ENCODE measurements at places on chromosomes 6 and 20.
A peak's percentile ranks its signal among the peaks of the same experiment; 100 is the strongest.

DNA sequence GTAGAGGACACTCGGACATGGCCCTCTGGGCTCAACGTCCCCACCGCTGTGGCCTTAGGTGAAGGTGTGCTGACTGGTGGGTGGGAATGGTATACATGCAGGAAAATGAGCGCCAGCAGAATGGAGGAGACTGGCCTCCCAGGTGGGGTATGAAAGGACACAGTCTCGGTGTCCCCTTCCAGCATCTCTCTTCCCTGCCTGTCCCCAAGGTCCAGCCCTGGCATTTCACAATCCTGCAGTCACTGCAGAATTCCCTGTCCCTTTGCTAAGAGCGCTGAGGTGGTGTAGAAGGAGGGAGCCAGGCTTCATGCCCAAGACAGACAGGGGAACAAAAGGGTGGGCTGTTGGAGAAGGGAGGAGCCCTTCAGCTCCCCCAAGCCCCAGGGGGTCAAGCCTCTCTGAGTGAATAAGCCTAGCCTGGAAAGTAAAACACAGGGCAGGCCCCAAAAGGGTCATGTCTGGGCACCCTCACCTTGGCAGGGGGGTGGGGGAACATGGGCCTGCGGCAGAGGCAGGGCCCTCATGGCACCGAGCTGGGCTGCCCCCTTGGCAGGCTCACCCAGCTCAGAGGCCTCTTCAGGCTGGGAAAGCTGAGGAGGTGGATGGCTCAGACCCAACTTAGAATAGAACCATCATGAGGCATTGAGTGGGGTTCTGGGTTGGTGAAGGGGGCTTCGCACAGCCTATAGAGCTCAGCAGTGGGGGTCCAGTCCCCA, 23.9 kb downstream of the TFEB start:
- H3K4me3 ChIP-seq: no peak overlapping the region
- H3K27ac ChIP-seq: no peak overlapping the region
- peaks cover 31% of the 10 kb centered on the region for H3K4me1 ChIP-seq
- H3K36me3 ChIP-seq: no peaks in the 10 kb centered on the region
- no peak for DNase-seq

DNA sequence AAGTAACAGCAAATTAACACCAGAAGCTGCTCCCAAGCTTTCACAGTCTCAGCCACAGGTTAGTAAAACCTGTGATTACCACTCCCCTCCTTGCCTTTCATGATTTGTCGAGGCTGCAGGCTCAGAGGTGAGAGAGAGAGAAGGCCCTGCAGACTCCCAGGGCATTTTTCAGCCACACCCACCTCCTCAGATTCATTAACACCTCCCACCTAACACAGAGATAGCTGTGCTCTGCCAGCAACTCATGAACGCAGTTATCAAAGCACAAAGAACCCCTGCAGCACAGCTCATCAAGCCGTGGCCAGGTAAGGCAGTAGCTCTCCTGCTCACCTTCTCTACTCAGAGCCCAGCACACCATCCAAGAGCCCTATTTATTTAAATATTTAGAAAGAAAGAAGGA, 27.1 kb downstream of the F13A1 start:
- H3K36me3 ChIP-seq: no peaks in the 10 kb centered on the region
- no peak overlapping the region for H3K4me3 ChIP-seq
- no peak for DNase-seq
- H3K4me1 ChIP-seq: no peaks in the 10 kb centered on the region

DNA sequence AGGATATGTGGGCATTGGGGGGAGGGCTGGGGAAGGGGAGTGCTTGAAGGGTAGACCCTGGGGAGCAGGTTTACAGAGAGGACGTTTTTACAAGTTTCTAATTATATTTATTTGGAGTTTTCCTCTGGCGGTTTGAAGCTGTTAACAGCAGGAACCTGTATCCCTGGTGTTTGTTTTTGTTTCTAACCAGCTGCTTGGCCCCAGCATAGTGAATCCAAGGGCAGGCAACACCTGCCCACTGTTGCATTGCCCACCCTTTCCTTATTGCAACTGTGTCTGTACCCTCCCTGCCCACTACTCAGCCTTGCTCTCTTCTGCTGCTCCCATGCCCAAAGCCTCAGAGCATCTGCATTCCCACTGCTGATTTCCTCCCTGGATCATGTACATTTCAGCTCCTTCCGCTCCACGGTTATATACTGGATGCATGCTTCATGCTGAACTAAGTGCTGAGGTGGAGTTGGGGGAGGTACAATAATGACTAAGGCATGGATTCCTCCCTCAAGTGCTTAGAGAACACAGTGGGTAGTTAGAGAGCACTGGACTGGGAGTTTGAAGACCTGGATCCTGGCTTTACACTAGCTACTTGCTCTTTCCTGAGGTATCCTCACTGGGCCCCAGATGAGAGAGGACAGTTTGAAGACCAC, 6.0 kb downstream of the SCUBE3 start:
- no peak for DNase-seq
- H3K36me3 ChIP-seq: no peaks in the 10 kb centered on the region
- peaks cover 58% of the 10 kb centered on the region for H3K27me3 ChIP-seq
- no peak overlapping the region for H3K4me3 ChIP-seq
- H3K27ac ChIP-seq: no peak overlapping the region

GRCh38 chr6:120960761-120961160, 373.5 kb downstream of the TBC1D32 start:
- no peak overlapping the region for H3K27ac ChIP-seq
- H3K4me1 ChIP-seq: no peaks in the 10 kb centered on the region
- DNase-seq: no peak
- no peak overlapping the region for H3K4me3 ChIP-seq

DNA sequence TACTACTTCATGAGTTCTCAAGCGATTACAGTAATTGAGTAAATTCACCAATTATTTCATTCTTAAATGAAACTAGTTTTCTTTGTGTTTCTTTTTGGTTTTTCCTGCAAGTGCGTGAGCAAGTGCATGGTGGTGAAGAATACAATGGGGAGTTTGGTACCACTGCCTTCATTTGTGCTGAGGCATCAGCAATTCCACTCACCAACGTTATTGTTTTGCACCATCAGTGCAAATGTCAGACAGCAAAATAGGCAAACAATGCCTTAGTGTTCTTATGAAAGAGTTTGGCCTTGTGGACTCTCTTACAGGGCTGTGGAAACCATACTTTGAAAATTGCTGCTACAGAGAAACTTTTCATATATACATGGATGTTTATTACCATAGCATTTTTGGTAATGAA, 8.2 kb downstream of the CDH26 start:
- no peak overlapping the region for H3K27ac ChIP-seq
- H3K36me3 ChIP-seq: no peaks in the 10 kb centered on the region
- H3K4me1 ChIP-seq: peaks cover 13% of the 10 kb centered on the region
- H3K4me3 ChIP-seq: no peak overlapping the region
- DNase-seq: no peak

DNA sequence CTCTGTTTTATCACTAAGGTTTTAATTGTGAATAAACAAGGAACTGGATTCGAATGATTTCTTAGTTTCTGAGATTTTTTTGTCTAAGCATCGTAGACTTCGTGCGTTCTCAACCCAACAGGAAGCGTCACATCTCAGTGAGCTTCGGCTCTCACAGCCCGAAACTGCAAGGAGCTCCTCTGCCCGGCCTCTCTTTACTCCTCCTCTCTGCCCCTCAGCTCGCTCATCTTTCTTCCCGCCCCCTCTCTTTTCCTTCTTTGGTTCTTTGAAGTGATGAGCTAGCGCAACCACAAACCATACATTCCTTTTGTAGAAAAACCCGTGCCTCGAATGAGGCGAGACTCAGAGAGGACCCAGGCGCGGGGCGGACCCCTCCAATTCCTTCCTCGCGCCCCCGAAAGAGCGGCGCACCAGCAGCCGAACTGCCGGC, 480 bp upstream of the NT5E start:
- peaks cover 61% of the 10 kb centered on the region for H3K4me1 ChIP-seq
- no peaks in the 10 kb centered on the region for H3K27me3 ChIP-seq
- H3K4me3 ChIP-seq: peak overlapping the region; percentile 99
- peak; percentile 12 for DNase-seq
- H3K36me3 ChIP-seq: peaks cover 27% of the 10 kb centered on the region

GRCh38 chr6:145977881-145978280, 13.7 kb upstream of the SHPRH start:
- no peak for DNase-seq
- H3K27me3 ChIP-seq: no peaks in the 10 kb centered on the region
- no peaks in the 10 kb centered on the region for H3K4me1 ChIP-seq
- no peak overlapping the region for H3K27ac ChIP-seq

DNA sequence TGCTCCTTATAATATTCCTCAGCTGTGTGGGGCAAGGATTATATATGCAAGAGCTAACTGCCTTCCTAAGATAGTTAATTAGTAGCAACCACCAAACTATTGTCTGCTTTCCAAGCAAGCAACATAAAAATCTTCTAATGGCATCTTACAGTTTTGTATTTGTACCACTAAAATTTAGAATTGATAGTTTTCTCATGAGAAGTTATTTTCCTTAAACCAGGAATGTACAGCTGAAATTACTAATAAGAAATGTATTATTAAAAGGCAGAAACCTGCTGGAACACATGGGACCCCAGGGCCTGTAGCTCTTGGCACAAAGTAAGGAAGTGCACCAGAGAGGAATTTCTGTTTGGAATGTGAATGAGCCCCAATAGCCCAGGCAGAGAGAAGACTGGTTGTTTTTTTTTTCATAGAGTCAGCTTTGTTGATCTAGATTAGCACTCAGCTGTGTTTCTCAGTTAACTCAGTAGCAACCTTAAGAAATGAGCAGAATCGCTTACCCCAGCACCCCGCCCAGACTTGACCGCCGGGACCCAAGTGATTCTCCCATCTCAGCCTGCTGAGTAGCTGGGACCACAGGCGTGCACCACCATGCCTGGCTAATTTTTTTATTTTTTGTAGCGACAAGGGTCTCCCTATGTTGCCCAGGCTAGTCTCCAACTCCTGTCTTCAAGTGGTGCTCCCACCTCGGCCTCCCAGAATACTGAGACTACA, 2.6 kb downstream of the MGME1 start:
- peaks cover 37% of the 10 kb centered on the region for H3K36me3 ChIP-seq
- H3K27ac ChIP-seq: no peak overlapping the region
- no peaks in the 10 kb centered on the region for H3K4me1 ChIP-seq
- no peak for DNase-seq

DNA sequence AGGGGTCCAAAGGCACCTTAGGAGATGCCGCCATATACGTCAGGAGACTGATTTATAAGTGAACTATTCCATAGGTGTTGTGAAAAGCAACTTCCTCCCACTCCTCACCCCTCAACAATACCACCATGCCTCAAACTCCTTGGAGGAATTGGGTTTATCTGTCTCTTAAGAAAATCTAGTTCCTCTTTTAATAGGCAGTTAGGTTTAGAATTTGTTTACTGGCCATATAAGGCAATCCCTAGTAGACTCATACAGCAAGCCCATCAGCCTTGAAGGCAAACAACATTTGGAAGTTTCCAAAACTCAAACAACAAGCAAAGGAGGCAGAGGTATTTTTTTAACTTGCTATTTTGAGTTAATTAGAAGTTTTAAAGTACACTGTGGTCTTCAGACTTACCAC, 66.1 kb downstream of the PRND start:
- no peak for DNase-seq
- no peak overlapping the region for H3K27ac ChIP-seq
- peaks cover 9% of the 10 kb centered on the region for H3K27me3 ChIP-seq
- no peak overlapping the region for H3K4me3 ChIP-seq
- peaks cover 4% of the 10 kb centered on the region for H3K36me3 ChIP-seq

GRCh38 chr20:24166123-24166381, 177.5 kb upstream of the GGTLC1 start:
- H3K27me3 ChIP-seq: no peaks in the 10 kb centered on the region
- H3K4me1 ChIP-seq: no peaks in the 10 kb centered on the region
- H3K36me3 ChIP-seq: no peaks in the 10 kb centered on the region
- no peak overlapping the region for H3K27ac ChIP-seq

DNA sequence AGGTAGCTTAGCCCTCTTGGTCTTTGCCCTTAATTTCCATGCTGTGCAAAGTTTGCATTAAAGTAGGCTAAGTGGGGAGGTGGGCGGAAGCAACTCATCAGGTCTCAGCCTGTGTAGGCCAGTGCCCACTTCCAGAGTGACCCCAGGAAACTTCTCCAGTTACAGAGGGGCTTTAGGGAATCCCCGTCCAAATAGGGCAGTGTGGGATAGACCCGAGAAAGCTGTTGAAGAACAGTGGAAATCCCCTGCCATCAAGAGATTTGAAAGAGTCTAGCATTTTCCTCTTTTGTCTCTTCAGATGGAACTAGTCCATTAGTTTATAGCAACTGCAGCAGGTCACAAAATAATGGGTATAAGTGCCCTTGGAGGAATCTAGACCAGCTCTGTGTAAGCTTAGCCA, 20.2 kb downstream of the SF3B5 start:
- H3K4me1 ChIP-seq: no peaks in the 10 kb centered on the region
- no peak overlapping the region for H3K4me3 ChIP-seq
- H3K36me3 ChIP-seq: no peaks in the 10 kb centered on the region
- H3K27me3 ChIP-seq: no peaks in the 10 kb centered on the region
- DNase-seq: no peak

DNA sequence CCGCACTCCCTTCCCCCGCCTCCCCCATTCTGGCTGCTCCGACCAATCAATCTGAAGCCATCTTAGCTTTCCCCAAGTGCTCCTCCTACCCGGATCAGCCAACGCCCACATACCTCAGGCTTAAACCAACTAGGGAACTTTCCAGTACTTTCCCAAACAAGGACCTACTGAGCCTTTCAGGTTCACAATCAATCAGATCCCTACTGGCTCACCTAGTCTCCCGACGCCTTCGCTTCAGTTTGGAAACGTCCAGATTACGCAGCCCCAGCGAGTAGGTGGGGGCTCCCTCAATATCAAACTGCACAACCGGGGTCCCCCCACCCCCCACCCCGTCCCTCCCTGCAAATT, 432 bp downstream of the HSPA1L start:
- H3K36me3 ChIP-seq: peaks cover 48% of the 10 kb centered on the region
- DNase-seq: peak; percentile 99
- peak overlapping the region; percentile 79 for H3K4me3 ChIP-seq
- H3K27me3 ChIP-seq: no peaks in the 10 kb centered on the region
- peaks cover 19% of the 10 kb centered on the region for H3K4me1 ChIP-seq
- peak overlapping the region; percentile 97 for H3K27ac ChIP-seq

- H3K27me3 ChIP-seq: no peaks in the 10 kb centered on the region
- no peak for DNase-seq
- H3K27ac ChIP-seq: no peak overlapping the region
- no peaks in the 10 kb centered on the region for H3K36me3 ChIP-seq
These were observed 4.3 kb downstream of the SLC26A8 start for GRCh38 chr6:36020154-36020553.

- H3K4me1 ChIP-seq: no peaks in the 10 kb centered on the region
- H3K27ac ChIP-seq: no peak overlapping the region
- H3K27me3 ChIP-seq: no peaks in the 10 kb centered on the region
- no peaks in the 10 kb centered on the region for H3K36me3 ChIP-seq
- DNase-seq: no peak
- no peak overlapping the region for H3K4me3 ChIP-seq
These were observed 8.4 kb upstream of the E2F3 start for GRCh38 chr6:20393297-20393696.

- peak overlapping the region; percentile 26 for H3K27ac ChIP-seq
- no peaks in the 10 kb centered on the region for H3K27me3 ChIP-seq
- peaks cover 71% of the 10 kb centered on the region for H3K4me1 ChIP-seq
These were observed 9.1 kb downstream of the FAM83D start for GRCh38 chr20:38935285-38935684.

- no peak overlapping the region for H3K27ac ChIP-seq
- no peaks in the 10 kb centered on the region for H3K4me1 ChIP-seq
- H3K4me3 ChIP-seq: no peak overlapping the region
- DNase-seq: peak; percentile 6
These were observed 222.0 kb upstream of the SYNCRIP start for GRCh38 chr6:85864453-85865401.

- H3K27ac ChIP-seq: no peak overlapping the region
- H3K36me3 ChIP-seq: no peaks in the 10 kb centered on the region
- DNase-seq: no peak
- peaks cover 21% of the 10 kb centered on the region for H3K27me3 ChIP-seq
- H3K4me3 ChIP-seq: no peak overlapping the region
- no peaks in the 10 kb centered on the region for H3K4me1 ChIP-seq
These were observed 4.5 kb upstream of the INSM1 start for GRCh38 chr20:20363434-20363798.
